Liver (tissue), 10 donors: ENCODE measurements at places on chromosomes 2 and 18. TPM values are rescaled to one million over a fixed set of nuclear protein-coding genes. Genes with fewer than 3 reads are reported as not detected.
A peak's percentile ranks its signal among the peaks of the same experiment; 100 is the strongest.

DNA sequence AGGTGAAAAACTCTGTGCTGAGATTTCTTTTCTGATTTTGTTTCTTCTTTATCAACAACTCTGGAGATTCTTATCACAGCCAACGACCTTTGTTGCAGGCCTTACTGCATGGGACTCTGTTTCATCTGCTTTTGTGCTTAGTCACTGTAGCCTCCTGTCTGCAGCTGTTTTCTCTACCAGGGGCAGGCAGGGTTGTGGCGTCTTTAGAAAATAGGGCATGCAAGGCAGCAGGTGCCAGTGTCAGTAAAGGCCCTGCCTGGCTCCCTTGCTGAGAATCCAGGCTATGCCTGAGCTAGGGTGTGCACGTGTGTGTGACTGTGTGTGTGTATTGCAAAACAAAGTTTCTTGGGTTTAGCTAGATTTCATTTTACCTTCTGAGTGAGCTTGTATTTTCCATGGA, 14.6 kb upstream of the SLC9A2 start:
- no peak for DNase-seq

DSC3 gene
- polyA plus RNA-seq: not detected

DNA sequence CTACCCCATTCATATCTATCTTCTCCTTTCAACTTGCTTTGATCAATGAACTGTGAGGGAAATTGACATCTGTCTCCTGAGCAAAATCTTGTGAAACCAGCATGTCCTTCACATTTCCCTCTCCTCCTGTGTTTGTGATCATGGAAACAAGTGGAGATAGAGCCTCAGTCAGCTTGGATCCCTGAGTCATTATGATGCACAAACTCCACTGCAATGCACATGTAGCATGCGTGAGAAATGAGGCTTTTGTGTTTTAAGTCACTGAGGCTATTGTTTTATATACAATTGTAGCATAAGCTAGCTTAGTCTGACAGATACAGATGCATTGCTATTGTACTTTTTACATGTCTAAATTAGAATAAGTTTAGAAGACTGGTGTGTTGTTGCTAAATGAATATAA, 85.2 kb upstream of the HNMT start:
- no peak for DNase-seq

CACNB4 gene
- 0.08 TPM for polyA plus RNA-seq

TDRD15 gene
- polyA plus RNA-seq: 0.25 TPM

DNA sequence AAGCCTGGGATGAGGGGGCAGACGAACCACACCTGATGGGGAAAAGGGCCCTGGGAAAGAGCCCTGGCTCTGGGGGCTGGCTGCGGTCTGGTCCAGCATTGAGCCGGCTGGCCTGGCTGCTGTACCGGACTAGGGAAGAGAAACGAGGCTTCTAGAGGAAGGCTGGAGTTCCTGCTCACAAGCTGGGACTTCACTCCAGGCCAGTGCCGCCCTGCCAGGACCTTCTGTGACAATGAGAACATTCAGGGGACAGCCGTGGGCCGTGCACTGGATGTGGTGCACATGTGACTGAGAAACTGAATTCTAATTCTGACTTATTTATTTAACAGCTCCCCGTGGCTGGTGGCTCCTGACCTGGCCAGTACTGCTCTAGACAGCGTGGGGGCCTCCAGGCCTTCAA, 269.3 kb downstream of the HDAC4 start:
- no peak for DNase-seq

GRCh38 chr2:60000686-60001085, 552.8 kb downstream of the BCL11A start:
- DNase-seq: no peak

DNA sequence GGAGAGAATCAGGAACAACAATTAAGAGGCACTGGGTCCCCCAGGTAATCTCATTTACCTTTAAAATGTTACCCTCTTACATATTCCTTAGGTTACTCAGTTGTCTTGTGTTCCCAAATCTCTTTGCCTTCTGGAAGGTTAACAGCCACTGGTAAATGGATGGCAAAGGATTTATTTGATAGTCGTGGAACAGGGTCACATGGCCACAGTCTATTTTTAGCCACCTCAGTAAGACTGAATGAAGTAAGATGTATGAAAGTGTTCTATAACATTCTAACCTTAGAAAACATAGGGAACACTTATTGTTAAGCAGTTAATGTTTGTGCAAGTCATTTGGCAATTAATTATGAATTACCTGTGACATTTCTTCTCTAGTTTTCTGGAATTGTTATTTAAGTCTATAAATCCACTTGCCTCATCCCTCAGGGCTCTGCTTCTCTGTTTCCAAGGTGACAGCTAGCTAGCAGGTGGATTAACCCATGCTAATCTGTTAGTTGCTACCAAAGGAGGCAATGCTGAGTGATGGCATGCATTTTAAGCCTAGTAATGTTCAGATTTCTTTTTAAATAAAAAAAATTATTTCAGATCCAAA, 211.0 kb downstream of the PIK3C3 start:
- DNase-seq: no peak

GRCh38 chr2:231707927-231708772, at the start of gene PTMA:
Gene PTMA, plus strand, starts transcription at chr2:231708525. Its CDS starts 182 bp downstream, at chr2:231708707.
- peak; percentile 96 for DNase-seq

- no peak for DNase-seq
Measured at GRCh38 chr2:70691497-70692140, 76.4 kb downstream of the ADD2 start.

GCKR gene
- 71.0 TPM for polyA plus RNA-seq

- no peak for DNase-seq
Measured at GRCh38 chr18:10234281-10234680, 220.2 kb upstream of the APCDD1 start.

DNA sequence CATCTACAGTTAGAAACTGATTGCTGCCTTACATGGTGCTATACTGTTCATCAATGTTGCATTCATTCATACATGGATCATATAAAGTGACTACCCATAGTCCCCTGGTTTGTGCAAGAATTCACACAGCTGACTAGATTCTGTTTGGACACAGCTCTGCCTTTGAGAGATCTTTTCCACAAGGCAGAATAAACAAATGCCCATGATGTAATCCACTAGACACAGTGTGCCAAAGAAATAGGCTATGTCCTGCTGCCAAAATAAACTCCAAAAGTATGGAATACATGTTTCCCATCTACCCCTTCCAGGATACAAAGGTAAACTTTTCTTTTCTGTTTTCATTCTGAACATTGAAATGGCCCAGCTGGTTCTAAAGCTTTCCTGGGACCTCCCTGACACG, 269.4 kb upstream of the CHAC2 start:
- DNase-seq: no peak

GRCh38 chr2:37683921-37684780, 12.7 kb upstream of the CDC42EP3 start:
- no peak for DNase-seq

DNA sequence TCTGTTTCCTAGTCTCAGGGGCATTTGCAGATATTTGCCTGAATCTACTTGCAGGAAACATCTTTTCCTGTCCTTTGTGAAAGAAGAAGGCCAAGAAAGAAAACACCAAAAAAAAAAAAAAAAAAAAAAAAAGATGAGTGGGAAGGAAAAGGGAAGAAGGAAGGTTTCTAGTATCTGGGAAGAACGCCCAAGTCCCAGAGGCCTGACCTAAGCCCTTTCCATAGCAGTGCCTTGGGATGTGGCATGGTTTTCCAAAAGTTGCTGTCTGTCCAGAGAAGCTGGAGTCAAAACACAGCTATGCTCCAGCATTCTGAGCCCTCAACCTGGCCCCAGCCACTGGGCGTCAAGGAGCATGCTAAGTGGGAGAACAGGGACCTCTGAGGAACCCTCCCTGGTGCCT, 123.5 kb downstream of the INHBB start:
- no peak for DNase-seq

- DNase-seq: no peak
Measured at GRCh38 chr2:65292106-65292400, 64.4 kb downstream of the ACTR2 start.

DNA sequence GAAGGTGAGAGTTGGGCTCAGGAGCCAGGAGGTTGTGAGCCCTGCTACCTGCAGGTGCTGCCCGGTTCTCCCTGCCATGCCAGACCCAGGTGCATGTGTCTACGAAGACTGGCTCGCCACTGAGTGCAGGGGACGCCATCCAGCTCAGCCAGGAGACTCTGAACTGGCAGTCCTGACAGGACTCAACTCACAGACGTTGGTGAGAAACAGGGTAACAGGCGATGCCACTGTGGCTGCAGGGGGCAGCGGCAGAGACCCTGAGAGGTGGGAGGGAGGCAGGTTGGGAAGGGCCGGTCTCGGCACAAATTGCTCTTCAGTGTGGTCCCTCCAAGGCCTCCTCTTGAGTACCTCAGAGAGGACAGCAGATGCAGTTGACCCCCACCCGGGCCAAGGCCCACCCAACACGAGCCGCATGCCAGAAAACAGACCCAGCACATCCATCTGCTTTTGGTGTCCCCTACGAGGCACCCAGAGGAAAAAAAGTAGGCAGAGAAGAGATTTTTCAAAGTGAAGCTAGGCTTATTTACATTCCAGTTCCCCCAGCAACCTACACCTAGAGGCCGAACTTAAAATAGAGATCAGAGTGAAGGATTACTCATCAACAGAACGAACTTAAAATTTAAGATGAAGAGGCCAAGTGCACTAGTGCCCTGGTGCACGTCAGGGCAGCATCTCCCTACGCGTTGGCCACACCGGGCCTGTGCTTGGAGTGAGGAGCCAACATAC, 184.8 kb downstream of the SEPTIN10 start:
- no peak for DNase-seq

DNA sequence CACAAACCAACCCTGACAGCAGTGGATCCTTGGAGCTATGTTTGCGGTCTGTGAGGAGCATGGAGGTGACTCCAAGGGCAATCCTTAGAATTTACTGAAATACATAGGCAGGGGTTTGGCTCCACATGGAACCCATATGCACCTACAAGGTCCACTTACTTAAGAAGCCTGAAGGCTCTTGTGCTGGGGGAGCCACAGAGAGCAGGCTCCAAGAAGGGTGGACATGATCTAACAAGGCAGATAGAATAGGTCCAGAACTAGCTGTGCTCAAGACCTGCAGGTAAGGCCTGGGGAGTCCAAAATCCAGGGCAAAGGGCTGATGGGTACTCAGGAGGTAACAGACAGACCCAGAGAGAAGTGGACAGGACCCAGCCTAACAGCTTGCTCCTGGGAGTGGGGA, 1.2 kb upstream of the CDK5R2 start:
- DNase-seq: no peak

DNA sequence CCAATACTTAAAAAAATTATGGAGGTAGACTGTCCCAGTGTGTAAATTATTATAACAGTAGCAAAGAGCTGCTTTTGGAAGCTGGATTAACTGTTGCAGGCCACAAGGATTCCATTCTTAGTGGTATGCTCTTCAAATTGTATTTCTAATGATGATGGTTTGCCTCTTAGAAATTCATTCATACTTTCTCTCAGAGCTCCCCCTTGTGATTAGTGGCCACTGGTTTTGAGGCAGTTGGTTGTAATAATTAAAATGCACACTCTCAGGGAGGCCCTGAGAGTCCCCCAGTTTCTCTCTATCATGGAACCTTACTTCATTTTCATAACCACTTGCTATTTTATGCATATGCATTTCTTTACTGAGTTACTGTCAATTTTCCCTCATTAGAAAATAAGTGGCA, 122.5 kb downstream of the PLA2R1 start:
- DNase-seq: no peak
